ENCODE measurements at places on chromosomes 5 and 9. TPM values are rescaled to one million over a fixed set of nuclear protein-coding genes. Genes with fewer than 3 reads are reported as not detected.

DNA sequence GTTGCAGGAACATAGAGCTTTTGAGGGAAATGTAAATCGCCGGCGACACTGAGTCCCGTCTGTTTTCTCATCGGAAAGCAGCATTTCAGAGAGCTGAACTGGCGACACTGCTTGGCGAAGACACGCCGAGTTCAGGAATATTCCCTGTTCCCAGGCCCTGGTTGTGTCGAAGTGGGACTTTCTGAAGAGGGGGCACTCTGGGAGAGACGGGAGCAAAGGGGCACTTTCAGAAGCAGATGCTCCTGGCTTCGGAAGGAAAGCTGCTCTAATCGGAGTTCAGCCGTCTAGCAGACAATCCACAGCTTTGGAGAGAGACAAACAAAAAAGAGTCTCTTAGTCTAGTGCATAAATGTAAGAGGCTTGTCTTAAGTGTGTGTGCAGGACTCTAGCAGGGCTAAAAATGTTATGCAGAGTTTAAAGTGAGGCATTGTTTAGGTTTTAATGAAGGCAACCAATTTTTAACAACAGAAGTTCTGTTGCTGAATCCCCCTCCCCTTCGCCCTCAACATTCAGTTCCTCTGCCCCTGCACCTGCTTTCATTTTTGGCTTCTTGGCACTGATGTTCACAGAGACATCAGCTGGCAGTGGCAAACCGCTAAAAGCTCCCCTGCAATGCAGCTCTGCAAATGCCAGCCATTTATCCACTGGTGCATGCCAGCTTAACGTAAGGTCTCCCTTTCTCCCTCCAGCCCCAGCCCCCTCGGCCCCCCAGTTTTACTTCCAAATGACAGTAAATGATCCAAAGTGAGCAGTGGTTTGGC is 289.5 kb upstream of the MPDZ start:
- DNase-seq = peak; percentile 13

GRCh38 chr9:107141967-107142366 is 141.1 kb upstream of the RAD23B start:
- DNase-seq = peak; percentile 64

- peak; percentile 10 for DNase-seq
Measured at GRCh38 chr5:135190416-135191083, 156.5 kb upstream of the PITX1 start.

DNA sequence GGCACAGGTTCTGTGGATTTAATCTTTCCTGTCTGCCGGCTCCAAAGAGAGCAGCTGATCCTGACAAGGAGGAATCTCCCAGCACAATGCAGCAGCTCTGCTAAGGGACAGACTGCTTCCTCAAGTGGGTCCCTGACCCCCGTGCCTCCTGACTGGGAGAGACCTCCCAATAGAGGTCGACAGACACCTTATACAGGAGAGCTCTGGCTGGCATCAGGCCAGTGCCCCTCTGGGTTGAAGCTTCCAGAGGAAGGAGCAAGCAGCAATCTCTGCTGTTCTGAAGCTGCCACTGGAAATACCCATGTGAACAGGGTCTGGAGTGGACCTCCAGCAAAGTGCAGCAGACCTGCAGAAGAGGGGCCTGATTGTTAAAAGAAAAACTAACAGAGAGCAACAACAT is 630.2 kb upstream of the FTMT start:
- DNase-seq = no peak

- no peak for DNase-seq
Measured at GRCh38 chr9:107466826-107467225, 22.7 kb downstream of the KLF4 start.

DNA sequence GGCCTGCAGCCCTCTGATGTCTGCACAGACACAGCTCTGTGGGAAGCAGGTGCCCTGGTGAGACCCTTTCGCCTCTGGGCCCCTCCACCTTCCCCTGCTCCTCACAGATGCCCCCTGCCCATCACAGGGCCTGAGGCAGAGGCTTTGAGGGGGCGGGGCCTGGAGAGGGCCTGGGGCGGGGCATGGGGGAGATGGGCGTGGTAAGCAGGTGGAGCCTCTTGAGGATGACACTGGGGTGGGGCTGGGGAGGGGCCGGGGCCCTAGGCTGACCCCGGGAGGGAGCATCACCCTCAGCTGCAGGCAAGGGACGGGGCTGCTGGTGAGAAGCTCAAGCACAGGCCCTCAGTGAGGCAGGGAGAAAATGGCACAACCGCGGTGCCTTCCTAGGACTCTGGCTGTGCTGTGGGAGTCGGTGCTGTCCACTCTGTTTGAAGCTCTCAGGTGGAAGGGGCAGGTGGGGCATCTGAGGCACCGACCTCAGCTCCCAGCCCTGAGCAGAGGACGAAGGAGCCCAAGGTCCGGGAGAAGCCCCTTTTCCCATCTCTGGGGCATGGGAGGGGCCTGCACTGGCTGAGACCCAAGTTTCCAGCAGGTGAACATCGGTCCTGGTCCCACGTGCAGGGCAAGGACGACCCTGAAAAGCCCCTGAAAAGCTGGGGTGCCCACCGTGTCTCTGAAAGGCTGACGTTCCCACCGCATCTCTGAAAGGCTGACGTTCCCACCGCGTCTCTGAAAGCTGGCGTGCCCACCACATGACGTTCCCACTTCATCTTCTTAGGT is 17.5 kb upstream of the SLC9A3 start:
- DNase-seq = no peak

- peak; percentile 44 for DNase-seq
Measured at GRCh38 chr5:131747180-131748105, 49.4 kb downstream of the FNIP1 start.

GRCh38 chr5:89556215-89556913 is 673.4 kb upstream of the MEF2C start:
- DNase-seq = peak; percentile 94

DNA sequence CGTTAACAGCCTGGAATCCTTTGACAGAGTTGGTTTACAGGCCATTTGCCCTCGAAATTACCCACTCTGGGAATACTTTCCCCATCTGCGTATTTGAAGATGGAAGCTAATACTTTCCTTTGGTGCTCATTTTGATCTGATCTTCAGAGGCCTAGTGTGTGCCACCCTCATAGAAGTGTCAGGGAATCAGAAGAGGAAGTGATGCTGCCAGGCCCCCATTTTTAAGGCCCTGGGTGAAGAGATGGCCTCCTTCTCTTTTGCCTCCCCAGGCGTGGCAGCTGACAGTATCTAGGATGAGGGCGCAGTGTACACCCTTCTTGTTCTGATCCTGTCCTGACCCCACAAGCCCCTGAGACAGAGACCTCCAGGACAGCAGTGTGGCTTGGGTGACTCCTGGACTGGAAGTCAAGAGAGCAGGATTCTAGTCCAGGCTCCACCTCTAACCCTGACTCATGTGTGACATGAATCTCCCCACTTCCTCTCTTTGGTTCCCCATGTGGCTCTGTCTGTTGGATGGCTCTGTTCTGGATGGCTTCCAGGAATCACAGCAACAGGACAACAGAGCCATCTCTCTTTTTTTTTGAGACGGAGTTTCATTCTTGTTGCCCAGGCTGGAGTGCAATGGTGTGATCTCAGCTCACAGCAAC is 27.8 kb downstream of the CSF1R start:
- DNase-seq = peak; percentile 51

FAM120A gene
- total RNA-seq = 56.6 TPM

FAM153A gene
- not detected for total RNA-seq

BHMT2 gene
- total RNA-seq = 20.3 TPM

PAXX gene
- total RNA-seq = 26.9 TPM

Measured in renal cortical epithelial cell (primary cell).